ENCODE measurements at places on chromosomes 16 and 17. TPM values are rescaled to one million over a fixed set of nuclear protein-coding genes. Genes with fewer than 3 reads are reported as not detected.

Gene NUTF2
- total RNA-seq = 58.2 TPM

Gene KRTAP3-2
- total RNA-seq = not detected

Gene ZNF750
- 1.6 TPM for total RNA-seq

Gene SLC6A2
- total RNA-seq = 9.0 TPM

Gene MYH13
- total RNA-seq = 5.9 TPM

Gene NPW
- total RNA-seq = 2.0 TPM

Gene NPIPB2
- 10.0 TPM for total RNA-seq

Gene KRT40
- 1.4 TPM for total RNA-seq

Gene EME1
- 4.3 TPM for total RNA-seq

Gene TBC1D3G
- 2.2 TPM for total RNA-seq

Gene ITGAL
- total RNA-seq = 3.8 TPM

Gene TAC4
- total RNA-seq = not detected

Gene ZACN
- not detected for total RNA-seq

Gene TP53TG3
- not detected for total RNA-seq

Gene RNF112
- 5.4 TPM for total RNA-seq

Gene RNF43
- total RNA-seq = 4.8 TPM

Gene CHRNE
- total RNA-seq = 0.44 TPM

Gene PMFBP1
- 3.1 TPM for total RNA-seq

Gene MEFV
- 0.99 TPM for total RNA-seq
